Activated naive CD4-positive, alpha-beta T cell (primary cell): ENCODE measurements at places on chromosomes 7 and 10.

- no peak for DNase-seq
Measured at GRCh38 chr10:119355930-119356329, 148.6 kb downstream of the GRK5 start.

DNA sequence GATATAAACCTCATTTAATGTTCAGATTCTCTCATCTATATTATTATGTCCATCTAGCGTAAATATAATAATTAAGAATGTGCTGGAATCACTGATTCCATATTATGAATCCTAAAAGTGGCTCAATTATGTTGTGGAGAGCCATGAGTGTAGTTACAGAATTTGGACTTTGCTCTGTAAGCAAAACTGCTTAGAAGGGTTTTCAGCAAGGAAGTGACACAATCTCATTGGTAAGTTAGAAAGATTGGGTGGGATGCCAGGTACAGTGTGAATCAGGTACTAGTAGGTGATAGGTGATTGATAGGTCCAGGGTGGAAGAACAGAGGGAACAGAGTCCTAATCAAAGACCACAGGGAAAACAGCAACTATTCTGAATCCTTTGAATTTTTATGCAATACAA is 74.9 kb upstream of the ABLIM1 start:
- no peak for DNase-seq

DNA sequence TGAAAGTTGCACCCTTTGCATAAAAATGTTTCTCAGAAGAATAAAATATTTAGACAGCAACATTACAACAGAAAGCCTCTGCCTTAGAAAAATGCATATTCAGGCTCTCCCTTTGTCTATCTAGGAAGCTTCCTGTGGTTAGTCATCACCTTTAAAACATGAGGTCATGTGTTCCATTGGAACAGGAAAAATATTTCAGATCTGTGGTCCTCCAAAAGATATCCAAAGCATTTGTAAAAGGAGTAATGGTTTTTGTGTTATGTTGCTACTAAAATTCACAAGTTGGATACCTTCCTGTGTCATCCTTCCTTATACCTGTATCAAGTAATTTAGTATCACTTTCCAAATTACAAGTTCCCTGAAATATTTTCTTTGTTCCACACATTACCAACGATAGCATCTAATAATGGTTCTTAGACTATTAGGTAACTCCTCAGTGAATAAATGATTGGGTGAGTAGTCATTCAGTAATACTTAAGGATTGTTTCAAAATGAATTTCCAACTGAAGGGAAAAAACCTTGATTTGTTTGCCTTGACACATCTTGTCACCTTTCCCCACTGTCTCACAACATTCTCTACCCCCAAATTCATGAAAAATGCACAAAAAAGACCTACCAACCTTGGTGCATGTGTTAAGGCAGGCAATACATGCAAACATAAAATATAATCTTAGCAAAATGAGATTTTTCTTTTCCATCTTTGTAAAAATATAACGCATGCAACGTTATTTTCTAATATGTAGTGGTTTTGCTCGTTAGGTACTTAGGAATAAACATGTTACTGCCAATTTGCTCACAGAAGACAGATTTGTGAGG is 19.7 kb upstream of the RHOBTB1 start:
- no peak for DNase-seq

GRCh38 chr10:124493214-124493882 is 31.7 kb downstream of the LHPP start:
- no peak for DNase-seq

DNA sequence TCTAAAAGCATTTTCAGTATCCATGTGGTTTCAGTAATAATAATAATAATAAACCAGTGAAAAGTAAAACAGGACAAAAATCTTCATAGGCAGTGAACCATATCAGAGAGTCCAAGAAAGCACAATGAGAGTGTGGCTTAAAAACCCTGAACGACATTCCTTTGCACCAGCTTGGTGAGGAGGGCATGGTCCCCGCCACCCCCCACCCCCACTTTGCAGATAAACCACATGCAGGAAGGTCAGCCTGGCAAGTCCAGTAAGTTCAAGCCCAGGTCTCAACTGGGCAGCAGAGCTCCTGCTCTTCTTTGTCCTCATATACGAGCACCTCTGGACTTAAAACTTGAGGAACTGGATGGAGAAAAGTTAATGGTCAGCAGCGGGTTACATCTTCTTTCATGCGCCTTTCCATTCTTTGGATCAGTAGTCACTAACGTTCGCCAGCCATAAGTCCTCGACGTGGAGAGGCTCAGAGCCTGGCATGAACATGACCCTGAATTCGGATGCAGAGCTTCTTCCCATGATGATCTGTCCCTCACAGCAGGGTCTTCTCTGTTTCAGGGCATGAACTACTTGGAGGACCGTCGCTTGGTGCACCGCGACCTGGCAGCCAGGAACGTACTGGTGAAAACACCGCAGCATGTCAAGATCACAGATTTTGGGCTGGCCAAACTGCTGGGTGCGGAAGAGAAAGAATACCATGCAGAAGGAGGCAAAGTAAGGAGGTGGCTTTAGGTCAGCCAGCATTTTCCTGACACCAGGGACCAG is 172.5 kb downstream of the EGFR start:
- no peak for DNase-seq

DNA sequence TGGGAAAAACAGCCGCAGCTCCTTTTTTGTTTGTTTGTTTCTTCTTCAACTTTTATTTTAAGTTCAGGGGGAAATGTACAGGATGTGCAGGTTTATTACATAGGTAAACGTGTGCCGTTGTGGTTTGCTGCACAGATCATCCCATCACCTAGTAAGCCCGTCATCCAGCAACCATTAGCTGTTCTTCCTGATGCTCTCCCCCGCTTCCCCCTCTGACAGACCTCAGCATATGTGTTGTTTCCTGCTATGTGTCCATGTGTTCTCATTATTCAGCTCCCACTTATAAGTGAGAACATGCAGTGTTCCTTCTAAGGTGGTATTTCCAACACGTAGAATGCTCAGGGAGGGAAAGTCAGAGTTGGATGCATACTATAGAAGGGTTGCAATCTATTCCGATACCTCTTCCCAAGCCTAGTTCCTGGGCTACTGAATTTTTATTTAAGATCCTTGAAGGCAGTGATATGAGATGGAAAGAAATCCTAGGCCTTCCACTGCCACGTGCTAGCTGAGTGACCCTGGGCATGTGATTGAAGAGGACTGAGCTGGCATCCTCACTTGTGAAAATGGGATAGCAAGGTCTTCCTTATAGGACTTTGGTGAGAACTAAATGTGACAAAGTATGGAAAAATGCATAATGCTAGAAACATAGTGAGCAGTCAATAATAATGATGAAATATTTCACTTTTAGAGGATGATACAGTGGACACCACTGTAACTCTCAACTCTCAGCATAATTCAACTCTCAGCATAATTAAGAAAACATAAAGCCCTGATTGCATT is 278.5 kb downstream of the REEP3 start:
- DNase-seq, result no peak

- no peak for DNase-seq
Measured at GRCh38 chr7:108235451-108236061, 105.4 kb upstream of the LAMB4 start.

- DNase-seq, result no peak
Measured at GRCh38 chr7:44814919-44815318, 18.4 kb downstream of the PPIA start.

- DNase-seq, result no peak
Measured at GRCh38 chr7:11951909-11952308, 119.9 kb upstream of the THSD7A start.

DNA sequence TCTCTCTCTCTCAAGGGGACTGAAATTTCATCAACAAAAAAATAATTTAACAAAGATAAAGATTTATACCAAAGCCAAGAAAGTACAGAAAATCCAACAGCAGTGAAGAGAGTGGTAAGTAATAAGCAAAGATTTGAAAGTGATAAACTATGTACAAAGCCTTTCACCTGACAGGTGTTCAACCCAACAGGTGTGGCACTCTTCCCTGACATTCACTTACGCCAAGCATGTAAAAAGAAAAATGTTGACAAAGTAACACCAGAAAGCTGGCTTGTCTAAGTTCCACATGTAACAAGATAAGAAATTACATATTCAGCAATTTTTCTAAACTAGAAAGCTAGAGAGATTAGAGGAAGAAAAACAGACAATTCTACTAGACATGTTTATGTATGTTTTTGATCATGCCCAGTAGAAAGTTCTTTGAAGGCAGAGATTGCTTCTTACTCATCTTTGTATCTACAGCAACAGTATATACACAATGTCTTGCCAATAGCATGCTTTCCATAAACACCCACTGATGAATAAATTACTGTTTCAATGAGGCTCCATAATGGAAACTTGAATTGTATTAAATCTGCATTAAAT is 468.5 kb downstream of the PARD3 start:
- DNase-seq, result no peak

- no peak for DNase-seq
Measured at GRCh38 chr7:92784935-92785334, 51.4 kb downstream of the CDK6 start.

- no peak for DNase-seq
Measured at GRCh38 chr10:124029559-124029958, 63.8 kb downstream of the CHST15 start.

DNA sequence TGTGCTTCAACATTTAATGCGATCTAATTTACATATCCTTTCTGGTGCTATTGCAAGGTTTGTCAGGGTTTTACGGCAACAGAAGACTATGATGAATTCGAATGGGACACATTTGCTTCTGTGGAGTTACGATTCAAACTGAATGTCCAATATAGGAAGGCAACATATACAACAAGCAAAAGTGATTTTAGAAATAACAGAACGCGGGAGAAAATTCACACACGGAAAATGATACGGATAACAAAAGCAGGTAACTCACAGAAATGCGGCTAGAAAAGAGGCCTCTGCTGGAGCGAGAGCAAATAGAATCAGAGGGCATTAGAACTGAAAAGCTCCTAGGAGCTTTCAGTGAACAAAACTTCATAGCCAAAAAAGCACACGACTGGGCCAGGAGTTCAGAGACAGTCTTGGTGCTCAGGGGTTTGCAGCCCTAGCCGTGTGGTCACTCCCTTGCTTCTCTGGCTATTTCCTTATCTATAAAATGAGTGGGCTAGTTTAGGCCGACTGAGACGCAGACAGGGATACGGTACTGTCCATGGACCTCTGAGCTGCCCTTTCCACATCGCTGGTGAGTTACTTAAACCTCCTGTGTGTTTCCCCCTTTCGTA is 557 bp upstream of the TAX1BP1 start:
- no peak for DNase-seq

DNA sequence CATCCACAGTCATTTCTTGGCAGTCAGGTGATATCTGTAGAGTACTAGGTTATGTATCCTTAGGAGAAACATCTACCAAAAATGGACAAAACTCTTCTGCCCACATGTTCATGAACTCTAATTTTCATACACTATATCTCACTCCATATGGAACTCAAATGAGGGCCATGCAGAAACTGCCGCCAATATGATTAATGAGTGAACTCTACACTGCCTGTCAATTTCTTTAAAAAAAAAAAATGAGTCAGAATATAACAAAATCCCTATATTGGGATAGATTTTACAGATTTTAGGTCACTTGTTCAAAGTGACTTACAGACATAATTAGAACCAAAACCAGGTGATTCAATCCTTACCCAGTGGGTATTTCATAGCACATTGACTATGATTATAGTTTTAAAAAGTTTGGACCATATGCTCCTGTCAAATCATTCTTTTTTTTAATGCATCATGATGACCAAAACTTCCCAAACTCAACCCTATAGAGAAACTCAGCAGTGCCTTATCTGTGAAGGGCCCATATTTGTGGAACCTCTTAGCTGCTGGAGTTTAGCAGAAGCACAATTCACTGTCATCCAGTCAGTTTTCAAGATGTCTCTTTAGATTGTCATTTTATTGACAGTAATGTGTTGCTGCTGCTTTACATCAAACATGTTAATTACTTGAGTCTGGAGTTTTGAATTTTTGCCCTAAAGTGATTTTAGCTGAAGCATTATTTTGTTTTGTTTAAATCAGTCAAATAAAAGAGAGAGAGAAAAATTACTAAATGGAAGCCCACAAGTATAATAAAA is 11.1 kb downstream of the LRRN3 start:
- no peak for DNase-seq

DNA sequence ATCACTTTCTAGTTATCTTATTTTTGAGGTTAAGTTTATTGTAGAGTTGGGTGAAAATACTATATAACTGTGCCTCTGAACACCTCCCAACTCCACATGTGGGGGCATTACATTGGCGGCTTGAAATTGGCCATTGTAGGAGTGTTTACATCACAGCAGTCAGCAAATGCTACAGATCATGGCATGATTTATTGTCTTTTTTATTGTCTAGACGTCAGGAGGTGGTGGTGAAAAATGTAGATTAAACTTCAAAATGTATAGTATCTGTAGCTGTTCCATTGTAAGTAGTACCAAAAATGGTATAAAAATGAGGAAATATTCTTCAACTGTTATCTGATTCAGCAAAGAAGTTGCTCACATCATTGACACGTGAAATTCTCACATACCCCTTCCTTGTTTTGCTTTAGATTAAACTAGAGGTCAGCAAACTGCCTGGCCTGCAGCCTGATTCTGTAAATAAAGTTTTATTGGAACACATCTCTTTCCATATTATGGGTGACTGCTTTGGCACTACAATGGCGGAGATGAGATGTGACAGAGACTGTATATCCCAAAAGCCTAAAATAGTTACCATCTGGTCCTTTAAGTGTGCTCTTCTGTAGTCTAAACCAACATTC is 35.0 kb downstream of the TAF3 start:
- DNase-seq, result no peak

DNA sequence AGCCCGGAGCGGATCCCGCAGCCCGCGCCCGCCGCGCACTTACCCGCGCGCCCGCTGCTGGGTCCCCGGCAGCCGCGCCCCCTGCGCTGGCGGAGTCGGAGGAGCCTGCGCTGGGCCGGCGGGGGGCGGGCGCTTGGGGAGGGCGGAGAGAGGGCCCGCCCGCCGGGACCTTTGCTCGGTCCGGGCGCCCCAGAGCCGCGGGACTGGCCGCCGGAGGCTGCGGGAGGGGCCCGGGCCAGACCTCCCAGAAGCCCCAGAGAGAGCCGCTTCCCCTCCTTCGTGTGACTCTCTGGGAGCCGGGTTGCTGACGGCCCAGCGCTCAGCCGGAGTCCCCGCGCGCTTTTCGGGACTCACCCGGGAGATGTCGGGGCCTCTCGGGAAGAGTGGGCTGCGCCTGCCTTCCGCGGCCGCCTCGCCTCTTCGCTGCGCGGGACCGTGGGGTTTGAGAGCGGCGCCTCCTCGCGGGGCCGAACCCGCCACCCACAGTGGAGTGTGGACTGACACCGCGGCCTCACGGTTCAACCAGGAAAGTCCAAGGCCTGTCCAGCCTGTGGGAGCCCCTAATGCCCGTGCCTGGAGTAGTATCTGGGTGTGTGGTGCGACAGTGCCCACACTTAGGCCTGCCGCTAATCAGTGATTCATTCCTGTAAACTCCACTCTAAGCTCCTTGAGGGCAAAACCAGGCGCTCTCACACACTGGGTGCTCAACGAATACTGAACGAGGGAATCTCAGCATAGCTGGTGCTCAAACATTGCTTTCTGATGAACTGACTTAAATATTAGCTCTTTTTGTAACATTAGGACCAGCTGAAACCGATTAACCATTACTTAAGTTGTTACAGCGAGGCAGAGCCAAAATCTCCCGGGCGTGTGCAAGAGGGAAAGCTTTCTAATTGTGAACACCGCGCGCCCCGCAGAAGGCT is at the start of gene GSDME:
GSDME (minus strand) TSS at position 112 of the 923 bp plus-strand sequence. CDS start 7,690 bp downstream, outside the sequence.
- no peak for DNase-seq
